ENCODE measurements at places on chromosomes 3 and 15. TPM values are rescaled to one million over a fixed set of nuclear protein-coding genes. Genes with fewer than 3 reads are reported as not detected.

TGM4 gene
- not detected for total RNA-seq

GRCh38 chr3:134543113-134543512, 57.3 kb downstream of the CEP63 start:
- DNase-seq: no peak

DNA sequence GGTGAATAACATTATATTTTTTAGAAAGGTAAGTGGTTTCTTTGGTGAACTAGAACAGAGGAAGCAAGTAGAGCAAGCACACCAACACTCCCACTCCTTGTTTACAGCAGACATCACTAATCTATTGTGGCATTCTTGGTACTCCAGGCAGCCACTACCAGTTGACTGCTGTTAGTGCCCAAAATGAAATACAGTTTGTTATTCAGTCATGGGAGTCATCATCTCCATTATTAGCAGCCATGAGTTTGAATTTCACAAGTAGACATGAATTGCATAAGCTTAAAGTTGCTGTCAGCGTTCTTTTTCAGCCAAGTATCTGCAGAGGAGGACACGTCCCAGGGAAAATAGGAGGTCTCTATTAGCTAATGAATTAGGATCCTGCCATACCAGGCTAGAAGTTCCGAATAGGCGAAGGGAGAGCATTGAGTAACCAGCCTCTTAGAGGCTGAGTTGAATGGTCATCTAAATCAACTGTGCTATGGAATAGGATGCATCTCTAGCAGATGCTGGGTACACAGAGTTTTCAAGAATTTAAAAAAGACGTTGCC, 252.7 kb upstream of the ICE2 start:
- DNase-seq: no peak

- no peak for DNase-seq
Observed at GRCh38 chr3:26989037-26989436, 366.5 kb downstream of the LRRC3B start.
